ENCODE measurements at places on chromosomes 13 and 19. TPM values are rescaled to one million over a fixed set of nuclear protein-coding genes. Genes with fewer than 3 reads are reported as not detected.

Gene APOC4
- not detected for total RNA-seq

Gene PLK5
- not detected for total RNA-seq

Gene SMIM44
- total RNA-seq, result not detected

Gene RGS9BP
- 3.8 TPM for total RNA-seq

Gene PABPC3
- total RNA-seq, result not detected

GRCh38 chr19:50717026-50717723 lies 2.4 kb downstream of the SHANK1 start:
- DNase-seq, result no peak

DNA sequence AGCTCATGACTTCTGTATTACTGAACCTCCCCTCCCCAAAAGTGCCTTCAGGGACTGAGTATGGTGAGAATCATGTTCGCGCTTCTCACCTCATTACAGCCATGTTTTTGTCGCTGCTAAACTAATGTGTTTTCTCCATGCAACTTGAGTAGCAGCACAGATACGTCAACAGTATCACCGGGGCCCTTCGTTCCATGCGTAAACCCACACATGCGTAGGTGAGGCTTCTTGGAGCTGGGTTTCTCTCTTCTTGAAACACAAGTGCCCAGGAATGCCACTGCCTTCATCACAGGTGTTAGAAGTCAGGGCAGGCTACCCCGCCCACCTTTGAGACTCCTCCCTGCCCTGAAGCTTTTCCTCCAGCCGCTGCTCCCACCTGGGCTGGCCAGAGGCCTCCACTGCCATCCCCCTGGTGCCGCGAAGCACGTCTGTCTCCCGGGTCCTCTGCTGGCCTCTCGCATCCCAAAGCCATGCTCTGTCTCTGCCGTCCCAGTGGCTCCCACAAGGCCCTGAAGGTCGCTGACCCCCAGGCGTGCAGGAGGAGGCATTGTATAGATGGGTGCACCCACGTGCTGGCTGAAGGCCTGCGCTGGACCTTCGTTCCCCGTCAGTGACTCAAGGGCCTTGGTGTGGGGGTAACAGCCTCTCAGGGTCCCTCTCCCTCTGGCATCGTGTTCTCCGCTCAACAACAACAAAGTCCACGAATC lies 135.3 kb upstream of the MCF2L start:
- no peak for DNase-seq

- DNase-seq, result no peak
These were observed 18.8 kb downstream of the FLT1 start for GRCh38 chr13:28475916-28476725.

DNA sequence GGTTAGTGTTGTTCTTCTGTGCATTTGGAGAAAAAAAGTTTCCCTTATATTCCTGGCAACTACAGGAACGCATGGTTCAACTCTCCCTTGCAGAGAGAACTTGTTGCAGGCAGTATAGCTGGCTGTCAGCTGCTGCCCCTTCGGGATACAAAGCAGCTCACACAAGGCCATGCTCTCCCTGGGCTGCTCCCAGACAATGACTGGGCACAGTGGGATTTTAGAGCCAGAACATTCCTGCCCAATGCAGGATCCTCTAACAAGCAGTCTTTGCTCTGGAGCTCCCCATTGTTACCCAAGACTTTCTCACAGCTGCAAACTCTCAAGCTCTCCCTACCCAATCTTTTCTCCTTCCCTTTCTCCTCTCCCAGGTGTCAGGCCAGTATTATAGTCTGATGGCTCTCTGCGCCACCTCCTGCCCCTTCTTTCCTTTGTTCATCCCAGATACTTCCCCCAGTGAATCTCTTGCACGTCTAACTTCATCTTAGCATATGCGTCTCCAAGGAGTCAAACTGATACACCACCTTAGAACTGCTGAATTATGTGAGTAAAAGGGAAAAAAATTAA lies 27.5 kb upstream of the SERPINE3 start:
- no peak for DNase-seq

DNA sequence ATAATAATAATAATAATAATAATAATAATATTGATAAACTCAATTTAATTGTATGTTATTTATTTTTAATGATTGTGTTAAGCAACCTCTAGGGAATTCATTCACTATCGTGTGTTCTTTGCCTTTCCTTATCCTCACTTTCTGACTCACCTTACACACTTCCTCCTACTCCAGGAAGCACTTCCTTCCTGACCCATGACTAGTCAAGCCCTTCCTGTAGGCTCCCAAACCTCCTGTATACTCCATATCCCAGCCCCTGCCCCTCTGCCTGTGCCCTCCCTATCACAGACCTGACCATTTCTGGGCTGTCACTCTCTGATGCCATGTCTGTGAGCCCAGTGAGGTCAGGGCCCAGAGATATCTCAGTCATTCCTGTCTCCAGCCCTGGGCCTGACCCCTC lies 7.6 kb downstream of the LGALS4 start:
- no peak for DNase-seq

DNA sequence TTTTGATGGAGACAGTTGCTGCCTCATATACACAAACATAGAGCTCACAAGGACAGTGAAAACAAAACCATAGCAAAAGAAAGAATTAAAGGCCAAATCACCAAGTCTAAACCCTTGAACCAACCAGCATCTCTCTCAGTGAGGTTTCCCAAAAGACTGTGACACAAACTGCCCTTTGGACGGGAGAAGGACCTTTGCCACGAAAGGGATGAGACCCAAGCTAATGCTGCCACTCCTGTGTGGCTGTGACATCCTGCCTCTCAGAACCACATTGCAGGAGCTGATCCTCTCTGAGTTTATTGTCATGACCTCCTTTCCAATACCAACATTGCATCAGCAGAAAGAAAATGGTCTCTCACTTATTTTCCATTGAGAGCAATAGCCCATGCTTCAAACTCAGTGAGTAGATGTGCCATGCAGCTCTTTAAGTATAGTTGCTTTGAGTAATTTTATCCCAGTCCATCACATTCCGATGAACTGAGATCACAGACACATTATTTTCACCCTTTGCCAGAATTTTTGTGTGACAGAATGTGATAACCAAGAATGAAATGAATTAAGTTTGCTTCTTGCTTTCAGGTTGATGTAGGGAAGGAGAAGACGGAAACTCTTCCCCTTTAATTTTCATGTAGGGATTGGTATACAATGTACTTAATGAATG lies 133.5 kb upstream of the IRS2 start:
- no peak for DNase-seq

- DNase-seq, result no peak
These were observed 10.1 kb upstream of the ZNF835 start for GRCh38 chr19:56681702-56682101.

- no peak for DNase-seq
These were observed 520.3 kb downstream of the DIAPH3 start for GRCh38 chr13:59643364-59643841.

DNA sequence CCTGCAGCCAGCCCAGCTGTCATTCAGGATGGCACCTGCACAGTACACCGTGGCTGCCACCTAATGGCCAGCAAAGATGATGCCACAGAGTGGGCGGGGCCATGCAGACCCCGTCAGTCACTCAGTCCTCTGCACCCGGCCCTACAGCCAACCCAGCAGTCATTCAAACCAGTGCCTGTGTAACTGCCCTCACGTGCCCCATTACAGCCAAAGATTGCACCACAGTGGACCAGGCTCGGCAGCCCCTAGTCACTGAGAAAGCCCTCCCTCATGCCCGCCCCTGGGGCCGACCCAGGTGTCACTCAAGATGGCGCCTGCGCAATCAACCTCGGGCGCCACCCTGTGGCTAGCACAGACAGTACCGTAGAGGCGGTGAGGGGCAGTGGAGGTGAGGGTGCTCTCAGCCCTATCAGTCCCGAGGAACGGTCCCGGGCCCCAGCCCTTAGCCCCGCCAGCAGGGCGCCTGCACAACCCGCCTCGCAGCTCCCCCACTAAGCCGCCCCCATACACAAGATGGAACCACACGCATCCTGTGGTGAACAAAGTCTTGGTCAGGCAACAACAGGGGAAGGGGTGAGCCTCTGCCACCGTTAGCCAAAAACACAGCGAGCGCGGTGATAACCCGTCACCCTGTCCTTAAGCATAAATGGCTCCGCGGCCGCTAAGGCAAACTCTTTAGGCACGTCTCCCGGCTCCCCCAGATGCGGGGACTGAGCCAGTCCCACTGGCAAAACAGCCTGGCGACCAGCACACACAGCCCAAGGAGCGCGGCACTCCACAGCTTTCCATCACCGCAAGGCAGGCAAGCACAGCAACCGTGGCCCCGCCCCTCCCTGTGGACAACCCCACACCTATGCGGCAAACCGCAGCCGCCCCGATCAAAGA lies 2.3 kb downstream of the PEG3 start:
- DNase-seq, result peak; percentile 69

GRCh38 chr19:38420935-38421334 lies 5.1 kb downstream of the RASGRP4 start:
- no peak for DNase-seq
